ENCODE measurements at places on chromosomes 1 and 21.

- DNase-seq = no peak
These were observed 48.6 kb downstream of the ITSN1 start for GRCh38 chr21:33690874-33691273.

GRCh38 chr1:69073176-69073575 is 494.5 kb upstream of the LRRC7 start:
- DNase-seq = no peak

GRCh38 chr1:234942879-234943506 is 185.6 kb downstream of the TOMM20 start:
- DNase-seq = no peak

- DNase-seq = no peak
These were observed 205.8 kb upstream of the LYPLAL1 start for GRCh38 chr1:218967836-218968235.

DNA sequence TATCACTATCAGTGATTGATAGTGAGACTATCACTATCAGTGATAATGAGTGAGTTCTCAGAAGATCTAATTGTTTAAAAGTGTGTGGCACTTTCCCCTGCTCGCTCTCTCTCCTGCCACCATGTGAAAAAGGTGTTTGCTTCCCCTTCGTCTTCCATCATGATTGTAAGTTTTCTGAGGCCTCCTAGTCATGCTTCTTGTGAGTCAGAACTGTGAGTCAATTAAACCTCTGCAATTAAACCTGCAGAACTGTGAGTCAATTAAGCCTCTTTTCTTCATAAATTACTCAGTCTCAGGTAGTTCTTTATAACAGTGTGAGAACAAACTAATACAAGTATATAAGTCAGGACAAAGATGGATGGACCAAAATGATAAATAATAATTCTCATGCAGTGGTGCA is 7.0 kb upstream of the IL23R start:
- no peak for DNase-seq

DNA sequence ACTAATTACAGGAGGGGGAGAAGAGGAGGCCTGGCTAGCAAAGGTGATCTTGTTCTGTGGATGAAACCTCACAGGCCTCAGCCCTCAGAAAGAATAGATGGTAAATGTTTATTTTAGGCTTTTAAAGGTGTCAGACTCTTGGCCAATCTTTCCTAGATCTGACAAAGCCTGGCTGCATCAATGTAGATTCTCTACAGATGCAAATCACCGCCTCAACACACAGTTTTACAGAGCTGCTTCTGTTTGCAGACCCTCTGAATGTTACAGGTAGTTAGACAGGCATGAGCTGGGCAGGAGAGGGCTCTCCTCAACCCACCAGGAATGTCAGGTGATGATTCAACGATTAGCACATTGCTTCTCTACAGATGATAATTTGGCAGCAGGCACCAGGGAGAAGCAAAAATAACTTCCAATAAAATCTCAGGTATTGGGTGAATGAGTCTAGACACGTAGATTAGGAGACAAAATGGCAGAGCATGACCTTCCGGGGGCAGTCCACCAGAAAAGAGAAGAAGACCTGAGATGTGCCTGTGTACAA is 105.4 kb upstream of the VANGL1 start:
- DNase-seq = no peak

DNA sequence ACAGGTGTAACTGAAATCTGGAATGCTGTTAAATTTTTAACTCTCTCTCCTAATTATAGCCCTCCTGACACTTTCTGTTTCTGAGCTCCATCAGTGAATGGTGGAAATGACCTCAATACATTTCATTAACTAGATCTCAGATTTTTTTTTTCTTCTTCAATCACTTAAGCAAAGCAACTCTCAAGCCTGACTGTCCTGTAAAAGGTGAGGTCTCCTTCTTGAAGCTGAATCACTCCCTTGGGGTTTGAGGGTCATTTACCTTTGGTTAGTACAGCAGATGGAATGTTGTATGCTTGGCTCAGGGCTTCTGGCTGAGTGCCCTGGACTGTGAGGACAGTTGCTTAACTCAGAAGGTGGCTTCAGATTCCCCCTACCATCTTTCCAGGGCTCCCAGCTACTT is 518.7 kb downstream of the PTPRC start:
- DNase-seq = no peak

All from stimulated activated CD4-positive, alpha-beta T cell treated with anti-CD3 and anti-CD28 coated beads, Interleukin-4, amount 100 ng/mL, for 4 hours (primary cell).